ENCODE measurements at places on chromosomes 4 and X.

DNA sequence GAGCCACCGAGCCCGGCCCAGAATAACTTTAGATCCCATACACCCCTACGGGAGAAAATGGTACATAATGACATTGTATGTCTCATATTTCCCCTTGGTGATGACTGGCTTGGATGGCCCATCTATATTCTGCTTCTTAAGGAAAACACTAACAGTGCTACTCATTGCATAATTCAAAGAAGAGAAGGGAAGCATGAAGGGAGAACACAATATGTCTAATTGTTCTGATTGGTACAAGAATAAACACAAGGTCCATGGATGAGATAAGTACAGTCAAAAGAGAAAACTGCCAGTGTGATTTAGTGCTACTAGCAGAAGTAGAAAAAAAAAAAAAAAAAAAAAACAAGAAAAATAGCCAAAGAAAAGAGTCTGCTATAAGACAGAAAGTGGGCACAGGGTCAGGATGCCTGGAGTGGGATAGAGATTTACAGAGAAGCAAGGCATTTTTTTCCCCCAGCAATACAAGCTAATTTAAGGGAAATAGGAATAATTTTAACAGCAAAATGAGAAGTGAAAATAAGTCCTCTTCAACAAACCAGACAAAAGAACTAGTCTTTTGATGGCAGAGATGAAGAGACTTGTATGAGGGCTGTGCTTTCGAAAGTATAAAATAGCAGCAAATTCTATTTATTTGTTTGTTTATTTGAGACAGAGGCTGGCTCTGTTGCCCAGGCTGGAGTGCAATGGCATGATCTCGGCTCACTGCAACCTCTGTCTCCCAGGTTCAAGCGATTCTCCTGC, 96.5 kb upstream of the MAP3K15 start:
- no peak for DNase-seq

GRCh38 chr4:110247591-110247990, 49.2 kb upstream of the ELOVL6 start:
- no peak for DNase-seq

DNA sequence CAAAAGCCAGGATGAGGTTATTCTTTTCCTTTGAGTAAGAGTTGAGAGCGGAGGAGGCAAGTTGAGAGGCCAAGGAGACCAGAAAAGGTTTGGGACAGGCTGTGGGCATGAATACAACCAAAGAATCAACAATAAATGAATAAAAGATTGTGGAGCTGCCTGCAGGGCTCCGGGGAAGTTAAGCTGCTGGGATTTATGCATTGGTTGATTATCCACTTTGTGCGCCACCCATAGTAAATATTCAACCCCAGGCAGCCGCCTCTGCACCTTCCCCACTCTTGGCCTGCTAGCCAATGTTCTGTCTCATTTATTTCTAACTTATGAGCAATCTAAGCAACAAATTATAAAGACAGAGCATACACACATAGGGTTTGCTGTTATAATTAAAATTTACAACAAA, 28.2 kb upstream of the IGSF1 start:
- DNase-seq, result no peak

- DNase-seq, result no peak
Measured at GRCh38 chrX:80876877-80877276, 67.2 kb upstream of the BRWD3 start.

DNA sequence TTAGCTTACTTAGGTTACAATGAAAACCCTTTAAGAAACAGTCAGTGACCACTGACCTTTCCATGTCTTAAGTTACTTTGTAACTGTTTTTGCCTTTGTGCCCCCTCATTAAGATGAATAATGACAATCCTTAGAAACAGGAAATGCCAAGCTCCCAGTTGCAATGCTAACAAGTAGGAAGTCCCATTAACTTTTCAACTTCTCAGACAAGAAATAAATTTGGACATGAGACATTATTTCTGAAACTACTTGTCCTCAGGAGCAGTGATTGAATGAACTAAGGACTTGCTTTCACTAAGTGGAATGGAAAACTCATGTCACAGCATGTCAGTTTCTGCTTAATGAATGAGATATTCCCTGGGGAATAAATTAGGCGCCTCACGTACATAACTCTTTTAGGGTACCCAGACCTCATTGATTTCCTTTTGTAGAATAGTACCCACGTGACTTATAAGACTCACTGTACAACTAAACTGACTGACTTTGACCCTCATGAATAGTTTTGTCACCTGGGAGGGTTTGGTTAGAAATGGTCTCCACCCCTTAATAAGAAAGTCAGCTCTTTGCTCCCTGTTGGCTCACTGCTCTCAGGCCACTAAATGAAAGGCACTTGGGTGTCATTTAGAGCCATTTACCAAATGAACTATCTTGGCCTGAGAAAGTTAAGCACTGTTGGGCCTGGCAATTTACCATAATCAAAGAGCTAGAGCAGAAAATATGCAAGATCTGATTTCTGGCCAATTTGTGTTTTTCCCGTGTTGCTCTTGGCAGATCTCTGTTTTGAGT, 383.9 kb downstream of the RPA4 start:
- DNase-seq, result no peak

- DNase-seq, result no peak
Measured at GRCh38 chr4:100742045-100742444, 224.2 kb upstream of the EMCN start.

DNA sequence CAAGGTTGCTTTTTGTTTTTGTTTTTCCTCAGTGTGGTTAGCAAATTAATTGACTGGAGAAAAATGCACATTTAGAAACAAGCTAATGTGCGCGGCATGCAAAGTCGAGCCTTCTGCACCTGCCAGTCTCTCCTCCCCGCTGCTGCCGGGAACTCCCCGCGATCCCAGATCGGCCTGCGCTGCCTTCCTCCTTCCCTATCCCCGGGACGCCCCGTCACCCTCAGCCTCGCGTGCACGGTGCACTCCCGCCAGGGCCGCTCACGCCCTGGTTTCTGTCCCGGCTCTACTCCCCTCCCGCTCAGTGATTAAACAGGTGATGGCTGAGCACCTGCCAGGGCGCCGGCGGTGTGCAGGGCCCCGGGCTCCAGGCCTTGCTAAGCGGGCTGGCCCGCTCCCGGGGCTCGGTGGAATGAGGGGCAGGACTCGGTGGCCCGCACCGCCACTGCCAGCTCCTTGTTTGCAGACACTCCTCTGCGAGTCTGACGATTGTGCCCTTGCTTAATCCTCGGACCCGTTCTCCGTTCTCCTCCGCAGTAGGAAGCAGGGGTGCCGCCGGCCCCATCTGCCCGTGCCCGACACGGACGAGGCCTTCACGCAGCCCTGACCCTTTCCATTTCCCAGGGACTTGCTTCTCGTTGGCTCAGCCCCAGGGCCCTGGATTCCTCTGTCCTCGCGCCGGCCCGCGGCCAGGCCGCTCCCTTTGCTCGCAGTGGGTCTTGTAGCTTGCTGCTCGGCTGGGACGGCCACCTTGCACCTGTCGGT, 143.4 kb downstream of the TRIML1 start:
- DNase-seq, result no peak

- DNase-seq, result no peak
Measured at GRCh38 chrX:1449823-1450149, 2.9 kb downstream of the ASMTL start.

GRCh38 chr4:165872461-165873297, at the start of gene TLL1:
TSS of gene TLL1 (plus strand) at chr4:165873237. CDS start at chr4:165873905, 668 bp downstream.
- DNase-seq, result no peak

- DNase-seq, result no peak
Measured at GRCh38 chr4:6619466-6620255, 20.8 kb upstream of the MRFAP1 start.

- no peak for DNase-seq
Measured at GRCh38 chr4:145709336-145709735, 29.4 kb downstream of the C4orf51 start.

Measured in memory B cell (primary cell).